COLO829 (cell line): ENCODE measurements at places on chromosomes 6 and 20.

GRCh38 chr20:58073945-58074856, 154.3 kb downstream of the ANKRD60 start:
- no peak for DNase-seq

DNA sequence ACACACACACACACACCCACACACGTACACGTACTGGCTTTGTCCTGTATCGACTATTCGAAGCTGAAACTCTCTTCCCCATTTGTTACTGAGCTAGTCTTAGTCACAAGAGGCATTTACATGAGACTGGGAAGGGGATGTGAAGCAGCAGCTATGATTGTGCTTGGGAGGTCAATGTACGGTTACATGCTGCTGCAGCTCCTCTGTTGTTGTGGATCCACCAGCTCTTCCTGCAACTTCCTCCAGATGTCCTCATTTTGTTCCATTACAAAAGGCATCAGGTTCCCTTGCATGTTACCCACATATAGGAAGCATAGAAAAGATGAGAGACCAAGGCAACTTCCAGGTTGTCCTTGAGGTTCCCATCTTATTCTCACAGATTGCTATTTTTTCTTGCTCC, 612.4 kb upstream of the IMPG1 start:
- DNase-seq, result no peak

GRCh38 chr6:17552861-17553260, 47.2 kb upstream of the FAM8A1 start:
- DNase-seq, result no peak

GRCh38 chr20:60882836-60883235, 369.2 kb upstream of the CDH4 start:
- DNase-seq, result no peak

GRCh38 chr6:168218785-168219566, 100.6 kb downstream of the DACT2 start:
- DNase-seq, result no peak

DNA sequence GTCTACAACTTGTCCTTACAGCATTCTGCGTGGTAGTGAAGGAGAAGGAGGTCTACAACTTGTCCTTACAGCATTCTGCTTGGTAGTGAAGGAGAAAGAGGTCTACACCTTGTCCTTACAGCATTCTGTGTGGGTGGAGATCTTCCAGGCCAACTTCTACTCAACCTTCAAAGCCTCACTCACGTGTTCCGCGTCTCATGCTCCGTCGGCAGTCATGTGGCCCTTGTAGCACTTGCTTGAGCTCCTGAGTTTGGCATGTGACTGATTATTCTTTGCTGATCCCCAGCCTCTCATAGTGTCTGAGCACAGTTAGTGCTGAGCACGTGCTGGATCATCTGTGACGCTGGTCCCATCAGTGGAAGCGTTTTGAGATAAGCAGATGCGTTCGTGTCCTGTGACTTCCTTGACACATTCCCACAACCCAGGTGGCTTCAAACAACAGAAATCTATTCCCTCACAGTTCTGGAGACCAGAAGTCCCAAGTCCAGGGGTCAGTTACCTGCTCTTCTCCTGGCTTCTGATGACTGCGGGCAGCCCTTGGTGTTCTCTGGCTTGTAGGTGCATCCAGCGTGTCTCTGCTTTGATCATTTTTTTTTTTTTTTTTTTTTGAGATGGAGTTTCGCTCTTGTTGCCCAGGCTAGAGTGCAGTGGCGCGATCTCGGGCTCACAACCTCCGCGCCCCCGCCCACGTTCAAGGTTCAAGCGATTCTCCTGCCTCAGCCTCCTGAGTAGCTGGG, 2.6 kb downstream of the SS18L1 start:
- no peak for DNase-seq

DNA sequence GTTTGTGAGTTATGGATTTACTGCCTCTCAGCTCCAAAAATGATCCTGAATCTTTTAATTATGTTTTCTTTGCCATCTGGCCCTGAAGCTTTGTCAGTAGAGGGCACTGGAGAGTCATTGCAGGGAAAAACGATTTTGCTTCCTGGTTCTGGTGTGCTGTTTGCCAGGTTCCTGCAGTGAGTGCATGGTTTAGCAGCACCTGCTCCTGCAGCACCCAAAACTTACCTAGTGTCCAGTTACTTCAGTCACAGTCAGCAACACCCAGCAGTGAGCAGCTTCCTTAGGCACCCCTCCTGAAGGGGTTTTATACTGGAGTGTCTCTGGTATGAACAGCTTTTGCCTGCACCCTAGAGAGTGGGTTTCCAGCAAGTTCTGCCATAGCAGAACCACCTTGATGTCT, 6.0 kb upstream of the TRIM26 start:
- peak; percentile 34 for DNase-seq

DNA sequence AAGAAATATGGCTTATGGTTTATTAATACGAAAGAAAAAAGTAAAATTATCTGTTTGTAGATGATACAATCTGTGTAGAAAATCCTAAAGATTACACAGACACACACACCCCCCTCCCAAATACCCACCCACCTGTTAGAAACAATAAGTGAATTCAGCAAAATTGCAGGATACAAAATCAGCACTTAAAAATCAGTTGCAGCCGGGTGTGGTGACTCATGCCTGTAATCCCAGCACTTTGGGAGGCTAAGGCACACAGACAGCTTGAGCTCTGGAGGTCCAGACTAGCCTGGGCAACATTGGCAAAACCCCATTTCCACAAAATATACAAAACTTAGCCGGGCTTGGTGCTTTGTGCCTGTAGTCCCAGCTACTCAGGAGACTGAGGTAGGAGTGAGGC, 42.3 kb downstream of the NINL start:
- no peak for DNase-seq

- DNase-seq, result no peak
These were observed 824.8 kb upstream of the FLRT3 start for GRCh38 chr20:15162079-15162647.
